Stimulated activated CD4-positive, alpha-beta T cell treated with anti-CD3 and anti-CD28 coated beads, Interleukin-15, amount 100 ng/mL, for 48 hours (primary cell): ENCODE measurements at places on chromosomes 5 and 9.

- DNase-seq: no peak
These were observed 525 bp downstream of the SRP19 start for GRCh38 chr5:112861638-112861985.

- no peak for DNase-seq
These were observed 41.6 kb downstream of the CLINT1 start for GRCh38 chr5:157817387-157817702.

DNA sequence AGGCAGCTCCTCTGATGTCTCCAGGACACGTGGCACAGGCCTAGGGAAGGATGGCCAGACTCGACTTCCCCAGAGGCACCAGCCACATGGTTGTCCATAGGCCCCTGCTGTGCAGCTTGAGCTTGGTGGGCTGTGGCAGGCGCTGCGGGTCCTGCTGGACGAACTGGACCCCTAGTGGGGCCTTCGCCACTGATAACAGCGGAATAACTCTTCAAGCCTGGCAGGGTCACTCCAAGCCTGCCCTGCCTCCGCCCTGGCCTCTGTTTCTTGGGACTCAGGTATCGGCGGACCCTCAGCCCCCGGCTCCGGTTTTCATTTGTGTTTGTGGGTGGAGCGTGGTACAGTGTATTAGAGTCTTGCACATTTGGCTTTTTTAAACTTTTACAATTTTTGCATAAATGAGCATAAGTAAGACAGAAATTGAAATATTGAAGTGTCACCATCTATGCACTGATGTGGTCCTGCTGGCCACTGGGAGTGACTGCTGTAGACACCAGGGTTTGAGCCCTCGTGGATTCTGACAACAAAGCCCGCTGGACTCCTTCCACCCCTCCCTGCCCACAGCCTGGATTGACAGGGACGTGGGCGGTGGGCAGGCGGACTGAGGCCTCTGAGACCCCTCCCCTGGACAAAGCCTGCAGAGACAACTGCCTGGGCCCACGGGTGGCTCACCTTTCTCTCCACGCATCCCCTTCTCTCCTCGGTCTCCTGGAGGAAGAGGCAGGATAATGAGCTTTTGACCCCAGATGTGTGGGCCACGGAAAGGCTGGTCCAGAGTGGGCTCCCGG is 3.8 kb downstream of the FCN1 start:
- DNase-seq: no peak

DNA sequence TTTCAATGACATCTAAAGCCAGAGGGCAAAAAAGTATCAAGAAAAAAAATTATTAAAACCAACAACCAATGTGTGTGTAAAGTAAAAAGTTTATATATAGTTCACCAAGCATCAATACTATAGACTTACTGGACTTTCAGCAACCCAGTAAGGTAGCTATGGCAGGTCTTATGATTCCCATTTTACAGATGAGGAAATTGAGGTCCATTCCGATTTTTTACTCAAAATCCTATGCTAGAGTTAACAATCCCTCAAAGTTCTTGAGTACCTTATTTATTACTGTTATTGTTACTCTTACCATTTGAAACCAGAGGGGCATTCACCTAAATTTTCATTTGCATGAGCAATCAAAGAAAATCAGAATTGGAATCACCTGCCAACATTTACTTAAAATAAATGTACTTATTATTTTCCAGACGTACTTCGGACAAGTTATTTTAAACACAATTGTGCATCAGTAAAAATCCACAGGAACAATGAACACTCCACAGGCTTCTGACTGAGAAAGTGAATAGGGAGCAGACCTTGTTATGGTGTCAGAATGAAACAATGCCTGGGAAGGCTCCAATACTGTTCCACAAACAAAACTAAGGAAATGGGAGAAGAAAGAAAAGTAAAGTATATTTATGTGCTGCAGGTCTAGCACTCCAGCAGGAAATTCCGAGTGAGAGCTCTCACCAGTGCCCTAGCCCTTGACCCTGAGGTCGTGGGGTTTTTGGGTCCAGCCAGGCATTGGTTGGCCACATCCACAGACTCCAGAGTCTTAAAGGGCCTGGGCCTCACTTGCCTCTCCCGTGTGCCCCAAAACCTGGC is 229.9 kb downstream of the PIK3R1 start:
- no peak for DNase-seq

DNA sequence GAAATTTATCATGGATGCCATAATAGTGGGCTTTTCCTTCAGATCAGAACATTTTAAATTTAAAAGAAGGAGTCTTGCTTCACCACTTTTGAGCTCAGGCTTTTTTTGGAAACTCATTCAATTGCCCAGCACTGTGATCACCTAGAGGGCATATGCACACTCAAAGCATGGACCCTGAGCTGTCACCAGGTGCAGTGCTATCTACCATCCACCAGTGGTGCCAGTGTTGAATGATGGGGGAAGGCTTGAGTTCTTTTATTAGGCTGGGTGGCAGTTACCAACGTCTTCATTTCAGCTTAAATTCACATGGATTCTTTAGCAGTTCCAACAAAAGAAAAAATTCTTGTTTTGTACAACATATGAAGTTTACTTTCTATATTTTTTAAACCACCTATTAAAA is 164.1 kb downstream of the CFAP90 start:
- no peak for DNase-seq

DNA sequence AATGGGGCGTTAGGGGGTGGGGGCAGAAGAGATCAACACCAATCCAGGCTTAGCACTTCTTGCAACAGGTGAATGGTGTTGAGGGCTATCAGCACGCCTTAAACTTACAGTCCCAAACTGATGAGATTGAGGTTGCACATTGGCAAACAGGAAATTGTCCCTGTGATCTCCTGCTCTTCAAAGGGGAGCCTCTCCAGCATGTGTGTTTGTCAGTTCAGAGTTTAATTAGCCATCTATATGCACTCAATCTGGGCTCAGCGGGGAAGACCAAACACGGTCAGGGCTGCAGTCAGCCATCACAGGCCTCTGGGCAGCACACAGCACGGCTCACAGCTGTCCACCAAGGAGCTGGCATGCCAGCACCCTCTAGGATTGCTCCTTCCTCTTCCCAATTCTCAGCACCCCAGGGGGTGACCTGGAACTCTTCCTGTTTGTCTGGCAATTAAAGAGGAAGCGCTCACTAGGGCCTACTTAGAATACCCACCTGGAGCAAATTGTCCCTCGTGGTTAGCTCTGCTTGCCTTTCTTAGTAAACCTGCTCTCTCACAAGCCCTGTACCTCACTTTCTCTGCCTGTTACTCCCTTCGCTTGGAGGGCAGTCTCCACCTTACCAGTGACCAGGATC is 217.4 kb downstream of the SLIT3 start:
- DNase-seq: no peak

- DNase-seq: no peak
These were observed 46.7 kb downstream of the GARNL3 start for GRCh38 chr9:127311239-127311741.

DNA sequence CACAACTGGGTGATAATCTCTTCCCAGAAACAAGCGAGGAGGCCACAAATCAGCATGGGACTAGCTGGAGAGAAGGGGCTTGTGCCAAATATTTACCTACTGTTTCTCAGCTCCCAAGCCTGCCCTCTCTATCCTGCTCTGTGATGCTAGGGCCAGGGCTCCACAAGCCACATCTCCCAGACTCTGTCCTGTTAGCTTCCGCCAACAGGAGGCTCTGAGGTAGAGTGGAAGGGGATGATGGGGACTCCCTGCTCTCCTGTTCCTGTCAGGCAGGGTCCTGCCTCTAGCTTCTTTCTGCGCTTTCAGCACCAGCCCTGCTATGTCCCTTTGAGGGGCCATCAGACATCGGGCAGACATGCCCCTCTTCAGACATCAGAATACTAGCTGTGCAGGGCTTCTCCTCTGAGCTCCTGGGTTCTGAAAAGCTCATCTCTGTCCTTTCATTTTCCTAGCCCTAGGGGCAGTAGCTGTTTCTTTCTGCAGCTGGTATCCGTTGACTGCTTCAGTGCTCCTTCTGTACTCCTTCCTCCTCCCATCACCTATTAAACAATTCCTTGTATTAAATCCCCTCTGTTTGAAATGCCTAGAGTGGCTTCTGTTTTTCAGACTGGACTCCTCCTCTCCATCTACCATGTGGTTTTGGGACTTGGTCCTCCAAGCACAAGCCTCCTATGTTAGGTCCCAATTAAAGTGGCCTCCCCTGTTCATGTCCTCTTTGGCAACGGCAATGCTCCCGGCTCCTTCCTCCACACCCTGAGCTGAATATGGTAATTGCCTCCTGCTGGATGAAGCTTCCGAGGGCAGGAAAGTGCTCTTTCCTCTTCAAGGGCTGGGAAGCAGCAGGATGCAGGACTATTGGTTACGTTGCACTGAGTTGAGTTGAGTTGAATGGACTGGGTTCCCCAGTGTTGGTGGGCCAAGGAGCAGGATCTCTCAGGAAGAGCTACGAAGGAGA is 161.1 kb upstream of the TBC1D2 start:
- DNase-seq: no peak

- no peak for DNase-seq
These were observed 183.1 kb upstream of the S1PR3 start for GRCh38 chr9:88808019-88808656.

DNA sequence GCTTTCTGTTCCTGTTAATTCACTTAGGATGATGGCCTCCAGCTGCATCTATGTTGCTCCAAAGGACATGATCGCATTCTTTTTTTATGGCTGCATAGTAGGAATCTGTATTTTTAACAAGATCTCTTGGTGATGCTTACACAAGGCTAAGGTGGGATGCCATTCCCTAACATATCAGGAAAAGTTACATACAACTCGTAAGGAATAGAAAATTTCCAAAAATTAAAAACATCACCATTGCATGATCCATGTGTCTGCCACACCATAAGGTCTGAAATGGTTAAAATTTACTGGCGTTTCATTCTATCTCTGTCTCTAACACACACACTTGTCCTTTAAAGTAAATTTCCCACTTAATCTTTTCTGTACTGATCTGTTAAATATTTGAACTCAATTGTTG is 608.4 kb downstream of the PRELID2 start:
- no peak for DNase-seq

DNA sequence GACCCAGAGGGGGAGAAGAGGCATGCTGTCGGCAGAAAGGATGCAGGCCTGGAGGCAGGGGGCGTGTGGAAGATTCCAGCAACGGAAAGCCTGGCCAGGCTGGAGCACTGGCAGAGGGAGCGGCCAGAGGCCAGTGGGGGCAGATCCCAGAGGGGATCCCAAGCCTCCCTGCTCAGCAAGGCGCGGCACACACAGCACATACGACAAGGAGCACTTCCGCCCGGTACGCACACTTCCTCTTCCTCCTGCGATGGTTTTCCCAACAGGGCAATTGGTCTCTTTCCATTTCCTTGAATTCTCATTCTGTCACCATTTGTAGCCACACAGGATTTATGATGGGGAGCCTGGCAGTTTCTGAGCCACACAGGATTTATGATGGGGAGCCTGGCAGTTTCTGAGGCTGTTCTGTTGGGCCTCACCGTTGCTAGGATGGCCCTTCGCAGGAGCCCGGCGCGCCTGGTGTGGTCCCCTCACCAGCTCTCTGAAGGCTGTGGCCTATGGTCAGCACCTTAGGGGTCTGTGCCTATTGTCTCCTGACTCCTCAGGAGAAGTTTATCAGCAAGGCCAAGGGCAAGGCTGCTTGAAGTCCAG is 123.5 kb upstream of the RAPGEF1 start:
- DNase-seq: no peak

GRCh38 chr9:113246928-113247327 is 25.6 kb downstream of the SLC31A1 start:
- DNase-seq: no peak

- DNase-seq: no peak
These were observed 183.9 kb upstream of the OTULINL start for GRCh38 chr5:14397717-14398116.

DNA sequence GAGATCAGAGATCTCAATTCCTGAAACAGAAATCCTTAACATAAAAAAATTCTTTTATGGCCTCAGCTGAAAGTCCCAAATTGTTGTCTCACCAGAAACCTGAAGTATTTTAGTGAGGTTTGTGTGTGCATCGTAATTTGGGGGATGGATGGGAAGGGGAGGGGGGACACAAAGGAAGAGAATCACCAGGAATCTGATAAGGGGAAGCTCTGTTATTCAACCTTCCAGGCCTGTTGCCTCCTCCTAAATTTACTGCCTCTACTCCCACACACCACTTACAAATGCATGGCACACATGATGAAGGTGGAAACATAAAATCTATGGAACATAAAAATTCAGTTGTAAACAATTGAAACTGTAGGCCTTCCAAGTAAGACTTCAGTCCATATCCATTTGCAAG is 97.7 kb downstream of the NPR3 start:
- no peak for DNase-seq

DNA sequence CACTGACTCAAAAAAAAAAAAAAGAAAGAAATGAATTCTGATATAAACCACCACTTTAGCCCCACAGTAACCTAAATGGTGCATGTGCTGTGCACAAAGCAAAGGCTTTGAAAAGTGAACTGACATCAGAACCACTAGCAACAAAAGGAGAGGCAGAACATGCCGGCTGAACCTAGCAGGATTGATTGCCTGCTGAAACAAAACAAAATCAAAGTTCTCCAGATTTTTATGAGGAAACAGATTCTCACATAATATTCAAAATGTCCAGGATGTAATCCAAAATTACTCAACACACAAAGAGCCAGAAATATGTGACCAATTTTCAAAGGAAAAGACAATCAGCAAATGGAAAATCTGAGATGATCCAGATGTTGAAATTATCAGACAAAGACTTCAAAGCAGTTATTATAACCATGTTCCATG is 37.9 kb downstream of the UBTD2 start:
- DNase-seq: no peak

DNA sequence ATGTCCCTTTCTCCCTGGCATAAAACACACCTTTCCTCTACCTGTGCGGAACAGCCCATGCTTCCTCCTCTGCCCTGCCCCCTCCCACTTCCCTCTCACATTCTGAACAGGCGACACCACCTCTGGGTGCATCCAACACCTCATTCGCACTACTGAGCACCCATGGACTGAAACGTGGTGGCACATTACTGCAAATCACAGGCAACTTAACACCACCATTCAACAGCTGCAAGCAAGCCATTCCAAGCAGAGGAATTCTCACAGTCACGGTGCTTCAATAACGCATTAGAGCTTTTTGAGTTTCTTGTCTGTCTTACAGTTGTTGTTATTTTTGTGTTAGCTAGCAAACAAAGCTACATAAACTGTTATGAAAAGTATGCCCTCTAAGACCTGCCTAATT is 298.2 kb upstream of the TAS2R1 start:
- DNase-seq: no peak

DNA sequence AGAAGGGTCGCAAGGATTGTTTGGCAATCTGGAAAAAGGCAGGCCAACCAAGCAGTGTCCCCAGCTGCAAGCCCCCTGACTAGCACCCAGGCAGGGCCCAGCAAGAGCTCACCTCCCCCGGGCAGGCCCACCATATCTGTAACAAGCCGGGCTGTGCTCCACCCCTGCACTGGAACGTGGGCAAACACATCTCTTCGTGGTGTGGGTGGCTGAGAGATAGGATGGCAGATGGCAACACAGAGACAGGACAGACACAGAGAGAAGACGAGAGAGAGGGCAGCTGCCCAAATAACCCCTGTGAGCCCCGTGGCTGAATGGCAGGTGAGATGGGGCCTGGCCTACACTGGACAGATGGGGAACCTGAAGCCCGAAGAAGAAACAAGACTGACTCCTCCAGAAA is 9.4 kb downstream of the BBLN start:
- DNase-seq: no peak

GRCh38 chr5:135875567-135875966 is 20.1 kb downstream of the IL9 start:
- no peak for DNase-seq
